Thyroid gland (tissue), 4 donors: ENCODE measurements at places on chromosomes 2 and 18. TPM values are rescaled to one million over a fixed set of nuclear protein-coding genes. Genes with fewer than 3 reads are reported as not detected.

GRCh38 chr2:126482582-126483464 is 173.1 kb upstream of the GYPC start:
- DNase-seq = no peak

- DNase-seq = no peak
Observed at GRCh38 chr18:4453567-4453873, 1.6 kb downstream of the DLGAP1 start.

GRCh38 chr2:59390581-59390980 is 1149.5 kb upstream of the FANCL start:
- DNase-seq = no peak

DNAJC5G gene
- 0.33 TPM for total RNA-seq

GRCh38 chr2:157927155-157927554 is 51.0 kb upstream of the ACVR1 start:
- no peak for DNase-seq

DNA sequence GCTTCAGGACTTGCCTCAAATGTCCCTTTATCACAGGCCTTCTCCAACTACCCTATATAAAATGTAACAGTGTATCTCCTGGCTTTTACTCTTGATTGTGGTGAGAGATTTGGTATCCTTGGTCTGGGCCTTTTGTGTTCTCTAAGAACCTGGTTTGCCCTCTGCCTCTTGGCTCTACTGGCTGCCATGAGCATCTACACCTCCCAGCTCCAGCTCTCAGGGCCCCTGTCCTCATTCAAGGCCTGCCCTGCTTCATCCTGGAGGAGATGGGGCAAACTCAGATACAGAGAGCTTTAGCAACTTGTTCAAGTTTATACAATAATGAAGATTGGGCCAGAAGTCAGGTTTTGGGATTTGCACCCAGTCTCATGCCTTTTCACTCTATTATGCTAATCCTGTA is 45.0 kb downstream of the QPCT start:
- no peak for DNase-seq

- DNase-seq = no peak
Observed at GRCh38 chr2:36667931-36668330, 28.6 kb upstream of the VIT start.

CYP26B1 gene
- total RNA-seq = 17.3 TPM

DNA sequence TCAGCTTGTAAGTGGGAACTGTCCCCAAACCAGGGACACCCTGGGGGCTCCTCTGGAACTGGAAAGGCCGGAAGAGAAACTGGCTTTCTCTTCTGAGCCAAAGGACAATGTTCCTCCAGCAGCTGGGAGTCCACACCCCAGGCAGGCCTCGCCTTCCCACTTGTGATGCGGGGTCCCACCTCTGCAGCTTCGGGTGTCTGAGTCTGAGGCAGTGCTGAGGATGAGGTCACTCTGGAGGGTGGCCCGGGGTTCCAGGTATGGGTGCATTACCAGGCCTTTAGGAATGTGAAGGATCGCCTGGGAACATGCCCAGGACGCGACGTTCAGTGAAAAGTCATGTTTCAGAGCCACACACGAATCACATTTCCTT is 18.2 kb upstream of the BOK start:
- DNase-seq = peak; percentile 73

- no peak for DNase-seq
Observed at GRCh38 chr18:69725855-69726508, 221.7 kb downstream of the CD226 start.

DNA sequence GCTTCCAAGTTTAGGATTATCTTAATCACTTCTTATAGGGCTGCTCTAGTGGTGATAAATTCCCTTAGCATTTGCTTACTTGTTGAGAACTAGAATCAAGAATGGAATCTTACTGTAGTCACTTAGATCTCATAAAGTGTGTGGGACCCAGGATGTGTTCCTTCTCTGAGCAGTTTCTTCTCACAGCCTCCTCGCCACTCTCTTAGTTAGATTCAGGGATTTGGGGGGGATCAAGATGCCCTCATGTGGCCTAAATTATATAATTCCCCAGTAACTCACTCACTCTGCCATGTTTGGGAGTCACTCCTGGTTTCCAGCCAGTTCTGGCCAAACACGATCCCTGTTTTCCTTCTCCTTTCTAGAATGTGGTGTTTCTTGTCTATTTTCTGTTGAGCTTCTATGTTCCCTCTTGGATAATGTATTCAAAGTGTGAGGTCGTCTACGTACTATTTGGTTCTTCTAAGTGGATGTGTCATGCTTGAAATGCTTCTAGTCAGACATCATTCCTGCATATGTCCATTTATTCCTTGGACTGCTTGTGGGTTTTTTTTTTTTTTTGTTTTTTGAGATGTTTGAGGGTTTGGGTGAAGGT is 414.9 kb upstream of the SYT4 start:
- no peak for DNase-seq

PPIG gene
- total RNA-seq = 54.0 TPM

COLEC12 gene
- total RNA-seq = 26.5 TPM
